HL-60 (cell line): ENCODE measurements at places on chromosomes 5 and 9.
A peak's percentile ranks its signal among the peaks of the same experiment; 100 is the strongest.

- no peak for DNase-seq
These were observed 20.8 kb downstream of the PRRT1B start for GRCh38 chr9:131566158-131566557.

- no peak for DNase-seq
These were observed 43.6 kb upstream of the CLINT1 start for GRCh38 chr5:157902449-157903116.

- DNase-seq, result peak; percentile 7
These were observed 24.9 kb downstream of the TENT2 start for GRCh38 chr5:79636981-79637733.

GRCh38 chr9:36739373-36740116 is 166.8 kb downstream of the MELK start:
- no peak for DNase-seq

- no peak for DNase-seq
These were observed 81.8 kb downstream of the ANKRD33B start for GRCh38 chr5:10645671-10646070.

- no peak for DNase-seq
These were observed 116.5 kb downstream of the SLC1A3 start for GRCh38 chr5:36722900-36723299.

DNA sequence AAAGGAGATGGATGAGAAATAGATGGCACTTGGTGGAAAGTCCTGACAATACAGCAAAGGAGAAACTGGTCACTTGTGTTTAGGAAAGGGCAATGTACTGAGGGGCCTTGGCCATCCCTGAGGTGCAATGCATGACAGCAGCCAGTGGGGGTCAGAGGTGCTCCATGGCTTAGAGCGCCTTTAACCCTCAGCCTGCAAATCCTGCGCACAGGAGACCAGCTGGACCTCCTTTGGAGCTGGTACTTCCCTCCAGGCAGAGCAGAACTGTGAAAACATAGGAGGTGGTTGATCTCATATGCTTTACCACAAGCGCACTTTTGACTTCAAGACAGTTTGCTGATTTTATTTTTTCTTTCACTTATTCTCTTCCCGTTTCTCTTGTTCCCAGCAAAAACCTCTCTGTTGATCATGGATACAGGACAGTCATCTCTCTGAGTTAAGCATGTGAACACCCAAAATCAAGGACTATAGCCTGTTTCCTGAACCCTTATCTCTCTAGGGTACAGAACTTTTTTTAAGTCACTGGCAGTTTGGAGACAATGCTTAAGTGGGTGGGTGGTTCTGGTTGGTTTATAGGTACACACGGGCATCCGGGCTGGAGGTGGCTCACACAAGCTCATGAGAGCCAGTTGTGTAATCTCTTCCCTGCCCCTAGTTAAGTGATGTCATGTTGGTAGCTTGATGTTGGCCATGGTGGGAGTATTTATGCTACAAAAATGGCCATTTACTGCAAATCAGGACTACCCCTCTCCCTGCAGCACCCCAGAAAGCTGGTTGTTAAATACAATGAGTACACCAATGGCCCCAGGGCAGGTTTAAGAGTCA is 37.6 kb upstream of the ANKRD55 start:
- peak; percentile 26 for DNase-seq
